ENCODE measurements at places on chromosomes 6 and 20. TPM values are rescaled to one million over a fixed set of nuclear protein-coding genes. Genes with fewer than 3 reads are reported as not detected.

DNA sequence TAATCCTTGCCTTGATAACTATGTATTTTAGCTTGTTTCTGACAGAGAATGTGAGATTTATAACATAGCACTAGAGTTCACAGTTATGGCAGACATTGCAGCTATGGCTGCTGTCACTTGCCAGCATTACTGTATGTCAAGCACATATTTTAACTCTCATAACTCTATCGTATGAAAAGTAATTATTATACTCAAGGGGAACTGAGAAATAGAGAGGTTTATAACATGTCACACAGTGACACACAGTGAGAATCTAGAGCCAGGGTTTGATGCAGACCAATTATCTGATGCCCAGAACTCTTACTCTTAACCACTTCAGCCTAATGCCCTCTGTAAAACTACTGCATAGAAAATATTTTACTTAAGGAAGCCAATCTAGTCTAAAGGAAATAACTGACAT is 1012.4 kb downstream of the GRIK2 start:
- DNase-seq, result no peak

Gene ADGRB3
- 1.9 TPM for total RNA-seq

Gene NKX2-4
- 0.35 TPM for total RNA-seq

GRCh38 chr20:5205348-5206210 is 78.8 kb downstream of the CDS2 start:
- peak; percentile 92 for DNase-seq

DNA sequence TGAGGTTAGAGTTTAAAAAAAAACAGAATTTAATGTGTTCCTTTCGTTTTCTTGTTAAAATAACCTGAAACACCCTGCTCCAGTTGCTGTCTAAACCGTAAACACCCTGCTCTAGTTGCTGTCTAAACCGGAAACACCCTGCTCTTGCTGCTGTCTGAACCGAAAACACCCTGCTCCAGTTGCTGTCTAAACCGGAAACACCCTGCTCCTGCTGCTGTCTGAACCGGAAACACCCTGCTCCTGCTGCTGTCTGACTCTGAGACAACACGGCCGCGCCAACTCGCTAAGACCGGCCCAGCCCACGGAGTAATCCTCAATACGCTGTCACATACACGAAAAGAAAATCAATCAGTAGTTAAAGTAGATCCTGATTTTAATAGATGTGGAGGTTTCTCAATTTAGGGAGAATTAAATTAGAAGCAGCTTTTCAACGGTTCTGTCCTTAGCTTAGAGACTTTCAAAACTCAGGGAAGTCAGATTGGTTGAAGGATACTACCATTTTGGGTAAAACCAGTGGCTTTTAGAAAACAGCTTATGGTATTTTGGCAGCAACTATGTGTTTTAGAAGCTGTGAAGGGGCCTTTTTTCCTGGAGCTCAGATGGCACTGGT is 98.3 kb downstream of the RAMACL start:
- no peak for DNase-seq

Gene PROKR2
- 2.1 TPM for total RNA-seq

Gene IL20RA
- total RNA-seq, result 2.4 TPM

GRCh38 chr20:12700701-12701100 is 308.1 kb upstream of the SPTLC3 start:
- DNase-seq, result peak; percentile 54

- DNase-seq, result no peak
Measured at GRCh38 chr6:142443532-142443931, 141.7 kb downstream of the ADGRG6 start.

Gene RAB44
- total RNA-seq, result not detected
